ENCODE measurements at places on chromosomes 6 and 20. TPM values are rescaled to one million over a fixed set of nuclear protein-coding genes. Genes with fewer than 3 reads are reported as not detected.

Gene ADAM33
- not detected for total RNA-seq

Gene RPL7L1
- total RNA-seq, result 89.2 TPM

Gene FAXC
- total RNA-seq, result not detected

Gene BEND6
- not detected for total RNA-seq

- H3K36me3 ChIP-seq, result peaks cover 11% of the 10 kb centered on the region
- H3K4me1 ChIP-seq, result peaks cover 38% of the 10 kb centered on the region
- H3K4me3 ChIP-seq, result no peak overlapping the region
- DNase-seq, result no peak
- no peaks in the 10 kb centered on the region for H3K27me3 ChIP-seq
Observed at GRCh38 chr20:64265201-64265600, 9.7 kb downstream of the PCMTD2 start.

DNA sequence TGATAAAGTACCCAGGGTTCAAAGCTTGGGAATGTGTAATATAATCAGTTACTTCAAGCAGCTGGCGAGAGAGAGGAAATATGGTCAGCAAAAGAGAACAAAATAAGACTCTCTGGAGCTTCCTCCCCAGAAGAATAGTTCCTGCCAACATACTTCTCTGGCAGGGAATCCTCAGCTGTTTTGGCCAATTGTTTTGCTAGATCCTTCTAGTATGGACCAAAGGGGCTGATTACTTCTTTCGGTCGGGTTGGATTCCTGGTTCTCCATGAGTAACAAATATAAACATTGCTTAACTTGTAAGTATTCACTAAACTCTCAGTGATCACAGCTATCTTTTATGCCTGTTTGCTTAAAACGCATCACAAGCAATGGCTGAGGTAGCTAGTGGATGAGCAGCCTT is 31.4 kb upstream of the FBXO9 start:
- no peak overlapping the region for H3K4me3 ChIP-seq
- no peaks in the 10 kb centered on the region for H3K27me3 ChIP-seq
- H3K27ac ChIP-seq, result no peak overlapping the region
- no peaks in the 10 kb centered on the region for H3K4me1 ChIP-seq

DNA sequence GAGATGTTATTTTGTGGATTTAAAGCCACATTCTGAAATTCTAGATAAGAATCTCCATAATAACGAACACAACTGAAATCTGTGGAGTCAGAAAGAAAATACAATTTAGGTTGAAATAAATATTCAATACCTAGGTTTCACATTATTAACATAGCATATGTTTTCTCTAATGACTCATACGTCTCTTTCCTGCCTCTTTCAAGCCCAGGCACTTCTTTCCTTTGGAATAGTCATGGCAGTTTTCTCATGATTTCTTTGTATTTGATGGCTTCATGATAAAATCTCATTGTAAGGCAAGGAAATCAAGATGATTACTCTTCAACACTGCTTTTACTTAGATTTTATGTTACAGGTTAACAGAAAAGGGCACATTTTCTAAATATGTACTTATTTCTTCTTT is 803.7 kb downstream of the PHF3 start:
- DNase-seq, result no peak
- no peaks in the 10 kb centered on the region for H3K4me1 ChIP-seq
- no peaks in the 10 kb centered on the region for H3K36me3 ChIP-seq
- H3K4me3 ChIP-seq, result no peak overlapping the region
- no peak overlapping the region for H3K27ac ChIP-seq
- H3K27me3 ChIP-seq, result no peaks in the 10 kb centered on the region

GRCh38 chr20:44028868-44029847 is 114.5 kb downstream of the TOX2 start:
- no peak for DNase-seq
- H3K4me1 ChIP-seq, result peaks cover 44% of the 10 kb centered on the region
- H3K27me3 ChIP-seq, result no peaks in the 10 kb centered on the region
- no peak overlapping the region for H3K27ac ChIP-seq
- H3K4me3 ChIP-seq, result no peak overlapping the region
- no peaks in the 10 kb centered on the region for H3K36me3 ChIP-seq

DNA sequence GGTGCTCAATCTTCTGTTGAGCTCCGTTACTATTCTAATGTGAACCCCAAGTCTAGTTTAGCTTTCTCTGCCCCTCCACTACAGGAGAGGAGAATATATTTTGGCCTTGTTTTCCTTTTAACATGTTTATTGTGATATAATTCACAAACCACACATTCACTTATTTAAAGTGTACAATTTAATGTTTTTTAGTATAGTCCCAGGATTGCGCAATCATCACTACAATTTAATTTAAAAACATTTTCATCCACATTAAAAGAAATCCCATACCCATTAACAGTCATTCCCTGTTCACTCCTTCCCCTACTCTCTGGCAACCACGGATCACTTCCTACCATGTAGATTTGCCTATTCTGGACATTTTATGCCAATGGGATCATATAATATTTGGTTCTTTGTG is 64.5 kb upstream of the BMP6 start:
- no peaks in the 10 kb centered on the region for H3K4me1 ChIP-seq
- no peak overlapping the region for H3K4me3 ChIP-seq
- H3K27ac ChIP-seq, result no peak overlapping the region
- no peak for DNase-seq
- no peaks in the 10 kb centered on the region for H3K36me3 ChIP-seq

GRCh38 chr20:2604506-2604835 is 48.0 kb upstream of the NOP56 start:
- no peak for DNase-seq
- no peak overlapping the region for H3K4me3 ChIP-seq
- H3K36me3 ChIP-seq, result no peaks in the 10 kb centered on the region
- no peaks in the 10 kb centered on the region for H3K4me1 ChIP-seq
- no peaks in the 10 kb centered on the region for H3K27me3 ChIP-seq

GRCh38 chr6:105821777-105822176 is 264.4 kb upstream of the PRDM1 start:
- no peaks in the 10 kb centered on the region for H3K36me3 ChIP-seq
- H3K27me3 ChIP-seq, result no peaks in the 10 kb centered on the region
- no peak overlapping the region for H3K27ac ChIP-seq
- no peaks in the 10 kb centered on the region for H3K4me1 ChIP-seq
- no peak for DNase-seq

- H3K27me3 ChIP-seq, result no peaks in the 10 kb centered on the region
- no peaks in the 10 kb centered on the region for H3K4me1 ChIP-seq
- peak; percentile 31 for DNase-seq
- no peaks in the 10 kb centered on the region for H3K36me3 ChIP-seq
- H3K27ac ChIP-seq, result no peak overlapping the region
Observed at GRCh38 chr6:138287144-138287955, 69.1 kb upstream of the PBOV1 start.

DNA sequence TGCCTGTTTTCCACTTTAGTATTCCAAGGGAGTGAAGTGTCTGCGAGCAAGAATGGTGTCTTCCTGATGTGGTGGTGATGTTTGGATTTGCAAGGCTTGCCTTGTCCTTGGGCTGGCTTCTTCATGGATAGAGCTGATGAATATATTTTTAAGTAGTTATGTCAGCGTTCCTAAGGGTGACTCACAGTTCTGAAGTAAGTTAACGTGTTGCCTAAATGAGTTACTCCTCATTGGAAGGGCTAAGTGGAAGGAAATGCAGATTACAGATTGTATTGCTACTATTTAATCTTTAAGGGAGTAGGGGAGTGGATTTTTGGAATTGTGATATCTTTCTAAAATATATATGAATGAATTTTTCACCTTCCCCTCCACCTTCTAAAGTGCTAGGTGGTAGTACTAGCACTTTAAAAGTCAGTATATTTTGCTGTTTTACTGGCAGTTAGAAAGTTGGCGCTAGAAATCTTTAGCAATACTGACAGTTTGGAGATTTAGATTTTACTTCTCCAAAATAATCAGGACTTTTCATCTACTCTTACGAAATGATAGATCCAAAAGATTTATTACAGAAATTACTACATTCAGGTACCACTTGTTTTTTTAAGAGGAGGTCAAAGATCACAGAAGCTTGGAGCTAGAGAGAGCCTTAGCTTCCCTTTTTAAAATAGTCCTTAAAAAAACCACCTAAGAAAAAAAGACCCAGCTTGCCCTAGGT is 197.4 kb downstream of the JARID2 start:
- H3K36me3 ChIP-seq, result no peaks in the 10 kb centered on the region
- no peak for DNase-seq
- H3K4me3 ChIP-seq, result no peak overlapping the region
- H3K27me3 ChIP-seq, result no peaks in the 10 kb centered on the region

DNA sequence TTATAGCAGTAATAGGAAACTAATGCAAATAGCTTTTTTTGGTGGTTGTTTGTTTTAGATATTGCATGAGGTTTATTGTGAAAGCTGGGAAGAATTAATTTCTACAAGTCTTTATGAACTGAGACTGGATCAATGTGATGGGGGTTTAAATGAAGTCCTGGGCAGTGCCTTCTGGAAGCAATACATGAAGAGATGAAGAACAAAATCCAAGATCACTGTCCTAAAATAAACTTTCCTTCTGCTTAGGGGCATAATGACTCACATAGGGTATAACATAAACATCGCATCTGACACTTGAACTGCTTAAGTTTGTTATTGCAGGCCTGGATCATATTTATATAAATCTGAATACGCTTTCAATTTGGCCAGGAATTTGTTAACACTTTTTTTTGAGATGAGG is 20.9 kb upstream of the SHLD1 start:
- no peaks in the 10 kb centered on the region for H3K36me3 ChIP-seq
- H3K27me3 ChIP-seq, result no peaks in the 10 kb centered on the region

- no peak overlapping the region for H3K27ac ChIP-seq
- peaks cover 16% of the 10 kb centered on the region for H3K4me1 ChIP-seq
- H3K4me3 ChIP-seq, result no peak overlapping the region
- peaks cover 31% of the 10 kb centered on the region for H3K27me3 ChIP-seq
- H3K36me3 ChIP-seq, result no peaks in the 10 kb centered on the region
Observed at GRCh38 chr6:27592481-27593199, 119.7 kb upstream of the ZNF184 start.

DNA sequence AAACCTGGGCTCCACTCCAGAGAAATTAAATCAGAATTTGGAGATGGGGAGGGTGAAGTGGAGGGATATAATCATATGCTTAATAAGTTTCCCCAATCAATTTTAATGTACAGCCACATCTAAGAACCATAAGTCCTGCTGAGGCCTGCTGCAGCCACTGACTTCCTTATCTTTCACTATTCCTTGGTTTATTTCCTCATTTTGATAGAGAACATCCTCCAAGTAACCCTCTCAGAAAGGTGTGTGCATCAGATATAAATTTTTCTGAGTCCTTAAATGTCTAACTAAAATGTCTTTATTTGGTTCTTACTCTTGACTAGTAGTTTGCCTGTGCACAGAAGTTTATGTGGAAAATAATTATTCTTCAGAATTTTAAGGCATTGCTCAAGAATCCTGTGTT is 23.7 kb upstream of the SIRT5 start:
- H3K4me3 ChIP-seq, result no peak overlapping the region
- H3K4me1 ChIP-seq, result no peaks in the 10 kb centered on the region
- no peak for DNase-seq
- no peaks in the 10 kb centered on the region for H3K27me3 ChIP-seq

GRCh38 chr6:12613811-12614210 is 102.8 kb upstream of the PHACTR1 start:
- no peak overlapping the region for H3K27ac ChIP-seq
- no peaks in the 10 kb centered on the region for H3K4me1 ChIP-seq
- no peaks in the 10 kb centered on the region for H3K27me3 ChIP-seq
- H3K36me3 ChIP-seq, result no peaks in the 10 kb centered on the region
- no peak for DNase-seq

DNA sequence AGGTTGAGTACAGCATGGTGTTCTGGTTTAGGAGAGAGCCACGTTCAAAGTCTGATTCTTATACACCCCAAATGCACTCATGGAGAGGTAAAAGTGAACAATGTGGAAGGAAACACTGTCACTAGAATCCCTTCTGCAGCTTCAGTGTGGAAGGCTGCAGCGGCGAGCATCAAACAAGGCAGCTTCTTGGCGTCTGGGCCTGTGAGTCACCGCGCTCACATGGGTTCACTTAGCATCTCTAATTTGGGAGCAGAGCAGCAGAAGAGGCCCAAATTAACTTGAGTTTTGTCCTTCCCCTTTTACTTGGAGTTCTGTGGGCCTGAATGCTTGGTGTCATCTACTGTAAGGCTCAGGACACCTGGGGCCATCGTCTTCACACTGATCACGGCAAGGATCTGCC is 10.9 kb upstream of the E2F1 start:
- no peak overlapping the region for H3K4me3 ChIP-seq
- no peak for DNase-seq

DNA sequence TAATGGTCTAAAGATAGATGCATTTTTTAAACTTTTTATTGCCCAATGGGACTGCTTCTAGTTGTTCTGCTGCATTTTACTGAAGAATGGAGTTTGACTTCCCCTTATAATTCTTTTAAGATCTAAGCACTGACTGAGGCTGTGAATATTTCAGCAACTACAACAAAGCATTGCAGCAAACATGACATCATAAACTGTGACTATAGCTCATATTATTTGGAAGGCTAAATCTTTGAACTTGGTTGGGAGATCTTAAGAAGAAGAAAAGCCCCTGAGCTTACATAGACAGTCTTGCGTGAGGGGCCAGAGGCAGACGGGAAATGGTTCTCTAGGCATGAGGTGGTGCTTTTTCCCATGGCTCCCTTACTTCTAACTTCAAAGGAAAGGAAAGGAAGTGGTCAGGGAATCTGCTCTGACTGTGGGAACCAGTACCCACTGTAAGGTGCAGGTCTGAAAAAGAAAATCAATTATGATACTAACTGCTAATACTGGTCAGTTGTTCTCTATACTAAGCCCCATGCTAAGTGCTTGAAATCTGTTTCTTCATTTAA is 14.8 kb downstream of the HEY2 start:
- no peaks in the 10 kb centered on the region for H3K4me1 ChIP-seq
- H3K27ac ChIP-seq, result no peak overlapping the region
- no peak overlapping the region for H3K4me3 ChIP-seq
- peaks cover 4% of the 10 kb centered on the region for H3K27me3 ChIP-seq
- no peaks in the 10 kb centered on the region for H3K36me3 ChIP-seq
